NCI-H526 treated with DMSO at 0.1 percent for 48 hours (cell line): ENCODE measurements at places on chromosomes 3 and 15.
A peak's percentile ranks its signal among the peaks of the same experiment; 100 is the strongest.

DNA sequence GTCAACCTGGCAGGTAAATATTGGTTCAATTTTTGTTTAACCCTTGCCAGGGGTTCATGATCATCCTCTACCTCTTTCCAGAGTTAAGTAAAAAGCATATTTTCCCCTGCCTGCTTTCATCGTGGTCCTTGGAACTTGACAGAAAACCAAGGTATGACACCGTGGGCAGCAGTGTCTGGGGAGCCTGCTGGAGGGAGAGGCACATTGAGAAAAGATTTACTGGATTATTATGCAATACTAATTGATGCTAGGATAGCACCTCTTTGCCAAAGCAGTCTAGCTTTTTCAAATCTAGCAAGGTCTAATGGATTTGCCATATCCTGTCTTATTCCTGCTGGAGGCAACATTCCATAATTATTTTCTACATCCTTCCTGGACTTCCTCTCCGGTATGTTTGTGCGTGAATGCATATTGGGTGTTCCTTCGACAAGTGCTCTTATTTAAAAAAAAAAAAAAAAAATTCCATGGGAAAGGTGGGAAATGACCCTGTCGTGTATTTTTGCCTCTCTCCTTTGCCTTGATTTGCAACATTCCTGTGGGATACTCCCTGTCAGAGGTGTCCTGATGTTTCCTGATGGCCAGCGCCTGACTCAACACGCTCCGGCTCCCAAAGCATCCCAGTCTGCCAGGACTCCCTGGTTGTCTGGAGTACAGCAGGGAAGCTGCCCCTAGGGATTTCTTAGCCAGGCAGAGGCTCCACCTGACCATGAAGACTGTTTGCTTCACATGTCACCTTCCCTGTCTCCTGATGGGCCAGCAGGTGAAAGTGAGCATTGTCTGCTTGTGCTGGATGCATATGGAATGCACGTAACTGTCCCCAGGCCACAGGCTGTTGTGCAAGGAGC, 6.3 kb downstream of the BHLHE40 start:
- peak; percentile 89 for DNase-seq

DNA sequence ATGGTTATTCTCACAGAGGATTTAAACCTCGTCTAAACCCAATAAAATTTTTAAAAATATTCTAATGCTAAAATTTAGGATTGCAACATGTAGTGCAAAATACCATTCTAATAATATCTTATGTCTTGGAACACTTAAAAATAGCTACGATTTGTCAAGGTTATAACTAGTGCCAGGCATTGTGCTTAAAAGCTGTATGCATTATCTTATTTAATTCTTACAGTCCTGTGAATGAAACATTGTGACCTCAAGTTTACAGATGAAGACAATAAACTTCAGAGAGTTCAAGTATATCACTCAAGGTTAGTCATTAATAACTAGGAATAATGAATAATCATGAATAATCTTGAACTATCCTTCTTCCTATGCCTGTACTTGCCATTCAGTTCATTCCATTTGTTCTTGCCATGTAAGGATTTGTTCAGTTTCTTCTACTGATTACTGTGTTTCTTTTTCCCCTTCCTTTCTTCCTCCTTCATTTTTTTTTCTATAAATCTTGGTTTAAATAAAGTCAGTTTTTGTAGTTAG, 897.6 kb upstream of the NR2F2 start:
- no peak for DNase-seq

GRCh38 chr3:26839001-26839400, 216.4 kb downstream of the LRRC3B start:
- DNase-seq: no peak

DNA sequence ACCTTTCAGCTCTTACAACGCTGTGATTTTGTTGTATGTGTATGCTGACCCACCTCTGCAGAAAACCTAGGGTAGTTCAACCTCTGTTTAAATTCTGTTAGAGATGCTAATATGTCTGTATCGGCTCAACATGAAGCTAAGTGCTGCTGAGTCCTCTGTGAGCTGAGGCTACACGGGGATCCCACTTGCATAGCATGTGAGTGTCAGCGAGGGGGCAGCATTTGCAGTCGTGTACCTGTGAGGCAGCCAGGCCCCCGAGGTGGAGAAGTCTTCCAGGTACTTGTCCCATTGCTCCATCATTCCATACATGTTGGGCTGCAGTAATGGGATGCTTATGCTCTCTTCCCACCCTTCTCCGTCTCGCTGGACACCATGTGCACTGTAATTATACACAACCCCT, 3.7 kb downstream of the MKRN2OS start:
- no peak for DNase-seq

- DNase-seq: no peak
These were observed 31.1 kb downstream of the PLA2G4D start for GRCh38 chr15:42063122-42063848.

DNA sequence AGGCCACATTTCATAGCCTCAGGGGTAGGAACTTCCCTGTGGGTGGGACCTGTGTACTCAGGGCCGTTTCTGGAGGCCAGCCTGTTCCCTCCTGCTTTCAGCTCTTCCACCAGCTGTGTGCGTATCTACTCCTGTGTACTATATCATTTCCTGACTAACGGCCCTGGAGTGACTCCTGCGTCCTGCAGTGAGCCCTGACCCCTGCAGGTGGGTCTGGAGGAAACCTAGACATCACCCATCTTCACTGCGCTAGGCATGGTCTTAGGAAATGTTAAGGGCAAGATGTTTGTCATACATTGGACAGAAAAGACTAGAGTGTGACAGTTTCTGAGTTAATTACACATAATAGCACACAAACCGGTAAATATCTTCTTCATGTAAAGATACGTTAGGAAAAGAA, 297.3 kb downstream of the GABRB3 start:
- no peak for DNase-seq
